Astrocyte (in vitro differentiated cells and primary cell): ENCODE measurements at places on chromosomes 1 and 21.

- peak; percentile 44 for DNase-seq
- no peaks in the 10 kb centered on the region for H3K27me3 ChIP-seq
- H3K27ac ChIP-seq, result peak overlapping the region; percentile 77
- peaks cover 15% of the 10 kb centered on the region for H3K4me1 ChIP-seq
- H3K4me3 ChIP-seq, result peak overlapping the region; percentile 85
These were observed 868 bp downstream of the ZBTB40 start for GRCh38 chr1:22452481-22452957.

GRCh38 chr1:218925777-218926176, 247.9 kb upstream of the LYPLAL1 start:
- DNase-seq, result no peak
- no peaks in the 10 kb centered on the region for H3K4me1 ChIP-seq
- no peaks in the 10 kb centered on the region for H3K36me3 ChIP-seq
- no peak overlapping the region for H3K4me3 ChIP-seq
- no peaks in the 10 kb centered on the region for H3K27me3 ChIP-seq
- H3K27ac ChIP-seq, result no peak overlapping the region

DNA sequence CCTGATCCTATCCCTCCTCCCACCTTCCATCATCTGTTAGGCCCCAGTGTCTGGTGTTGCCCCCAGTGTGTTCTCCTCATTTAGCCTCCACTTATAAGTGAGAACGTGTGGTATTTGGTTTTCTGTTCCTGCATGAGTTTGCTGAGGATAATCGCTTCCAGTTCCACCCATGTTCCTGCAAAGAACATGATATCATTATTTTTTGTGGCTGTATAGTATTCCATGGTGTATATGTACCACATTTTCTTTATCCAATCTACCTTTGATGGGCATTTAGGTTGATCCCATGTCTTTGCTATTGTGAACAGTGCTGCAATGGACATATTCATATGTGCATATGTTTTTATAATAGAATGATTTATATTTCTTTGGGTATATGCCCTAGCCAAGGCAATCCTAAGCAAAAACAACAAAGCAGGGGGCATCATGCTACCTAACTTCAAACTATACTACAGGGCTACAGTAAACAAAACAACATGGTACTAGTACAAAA, 142.9 kb downstream of the TNFSF18 start:
- peaks cover 58% of the 10 kb centered on the region for H3K4me1 ChIP-seq
- DNase-seq, result no peak
- peak overlapping the region; percentile 86 for H3K27ac ChIP-seq
- H3K36me3 ChIP-seq, result no peaks in the 10 kb centered on the region
- H3K4me3 ChIP-seq, result no peak overlapping the region

DNA sequence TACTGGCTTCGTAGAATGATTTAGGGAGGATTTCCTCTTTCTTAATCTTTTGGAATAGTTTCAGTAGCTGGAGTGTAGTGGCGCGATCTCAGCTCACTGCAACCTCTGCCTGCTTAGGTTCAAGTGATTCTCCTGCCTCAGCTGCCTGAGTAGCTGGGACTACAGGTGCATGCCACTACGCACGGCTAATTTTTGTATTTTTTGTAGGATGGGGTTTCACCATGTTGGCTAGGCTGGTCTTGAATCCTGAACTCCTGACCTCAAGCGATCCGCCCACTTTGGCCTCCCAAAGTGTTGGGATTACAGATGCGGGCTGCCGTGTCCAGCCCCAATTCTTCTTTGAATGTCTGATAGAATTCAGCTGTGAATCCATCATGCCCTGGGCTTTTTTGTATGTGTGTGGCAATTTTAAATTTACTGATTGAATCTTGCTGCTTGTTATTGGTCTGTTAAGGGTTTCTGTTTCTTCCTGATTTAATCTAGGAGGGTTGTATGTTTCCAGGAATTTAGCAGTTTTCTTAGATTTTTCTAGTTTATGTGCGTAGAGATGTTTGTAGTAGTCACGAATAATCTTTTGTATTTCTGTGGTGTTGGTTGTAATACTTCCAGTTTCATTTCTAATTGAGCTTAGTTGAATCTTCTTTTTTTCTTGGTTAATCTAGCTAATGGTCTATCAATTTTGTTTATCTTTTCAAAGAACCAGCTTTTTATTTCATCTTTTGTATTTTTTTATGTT, 15.3 kb downstream of the MAN1C1 start:
- H3K36me3 ChIP-seq, result no peaks in the 10 kb centered on the region
- H3K4me1 ChIP-seq, result no peaks in the 10 kb centered on the region
- no peak overlapping the region for H3K27ac ChIP-seq
- no peaks in the 10 kb centered on the region for H3K27me3 ChIP-seq
- no peak for DNase-seq
- no peak overlapping the region for H3K4me3 ChIP-seq

DNA sequence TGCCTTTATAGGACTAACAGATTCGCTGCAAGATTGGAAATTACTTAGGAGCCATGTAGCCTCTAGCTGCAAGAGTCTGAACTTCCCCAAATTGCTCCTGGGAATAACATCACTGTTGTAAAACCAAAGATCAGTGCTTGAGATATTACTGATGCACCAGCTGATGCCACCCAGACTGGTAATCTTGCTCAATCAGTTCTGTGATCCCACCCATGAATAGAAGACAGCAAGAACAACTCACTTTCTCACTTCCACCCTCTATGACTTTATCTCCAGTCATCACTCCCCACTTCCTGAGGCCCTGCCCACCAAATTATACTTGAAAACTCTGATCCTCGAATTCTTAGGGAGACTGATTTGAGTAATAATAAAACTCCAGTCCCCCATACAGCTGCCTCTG, 1011.1 kb downstream of the PLA2G4A start:
- no peak overlapping the region for H3K27ac ChIP-seq
- H3K4me1 ChIP-seq, result no peaks in the 10 kb centered on the region
- no peak overlapping the region for H3K4me3 ChIP-seq
- H3K27me3 ChIP-seq, result no peaks in the 10 kb centered on the region
- H3K36me3 ChIP-seq, result no peaks in the 10 kb centered on the region

DNA sequence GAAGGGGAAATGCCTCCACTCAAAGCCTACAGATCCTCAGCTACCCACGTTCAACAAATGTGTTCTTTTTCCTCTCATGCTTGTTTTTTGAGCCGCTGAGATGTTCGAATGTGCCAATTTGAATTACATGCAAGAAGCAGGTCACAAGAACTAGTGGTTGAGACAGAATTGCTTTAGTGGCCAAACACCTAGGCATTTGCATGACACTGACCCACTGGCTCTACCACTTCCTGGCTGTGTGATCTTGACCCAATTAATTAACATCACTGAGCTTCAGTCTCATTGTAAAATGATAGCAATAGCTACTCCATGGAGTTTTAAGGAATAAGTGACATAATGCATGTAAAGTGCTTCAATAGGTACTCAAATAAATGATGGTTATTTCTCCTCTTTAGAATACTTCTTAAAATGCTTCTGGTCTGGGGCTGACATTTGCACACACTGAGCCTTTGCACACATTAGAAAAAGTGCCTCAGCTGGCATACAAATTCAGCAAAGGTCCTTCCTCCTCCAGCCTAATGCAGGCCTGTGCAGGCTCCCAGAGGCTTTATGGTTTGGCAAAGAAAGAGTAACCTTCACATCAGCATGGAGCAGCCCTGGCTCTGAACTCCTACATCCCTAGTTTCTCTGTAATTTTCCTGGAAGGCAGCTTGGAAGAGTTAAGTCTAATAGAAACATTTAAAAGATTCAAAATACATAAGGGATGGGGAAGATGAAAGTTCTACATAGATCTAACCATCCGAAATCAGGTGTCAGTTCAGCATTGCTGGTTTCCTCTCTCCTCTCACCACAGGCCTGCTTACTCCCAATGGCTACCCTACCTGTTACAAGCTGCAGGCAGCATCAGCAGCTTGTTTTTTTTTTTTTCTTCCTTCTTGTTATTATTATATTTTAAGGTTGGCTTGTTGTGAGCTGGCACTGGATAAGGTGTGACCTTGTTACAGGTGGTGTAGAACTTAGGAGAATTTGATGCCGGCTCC, 107.4 kb downstream of the TBX19 start:
- no peaks in the 10 kb centered on the region for H3K4me1 ChIP-seq
- no peak overlapping the region for H3K4me3 ChIP-seq
- H3K27ac ChIP-seq, result no peak overlapping the region
- DNase-seq, result no peak
- no peaks in the 10 kb centered on the region for H3K27me3 ChIP-seq

- no peak overlapping the region for H3K4me3 ChIP-seq
- no peaks in the 10 kb centered on the region for H3K27me3 ChIP-seq
- no peak overlapping the region for H3K27ac ChIP-seq
- H3K36me3 ChIP-seq, result no peaks in the 10 kb centered on the region
- DNase-seq, result peak; percentile 71
- peaks cover 21% of the 10 kb centered on the region for H3K4me1 ChIP-seq
These were observed 66.9 kb downstream of the PRDM2 start for GRCh38 chr1:13766592-13767564.

DNA sequence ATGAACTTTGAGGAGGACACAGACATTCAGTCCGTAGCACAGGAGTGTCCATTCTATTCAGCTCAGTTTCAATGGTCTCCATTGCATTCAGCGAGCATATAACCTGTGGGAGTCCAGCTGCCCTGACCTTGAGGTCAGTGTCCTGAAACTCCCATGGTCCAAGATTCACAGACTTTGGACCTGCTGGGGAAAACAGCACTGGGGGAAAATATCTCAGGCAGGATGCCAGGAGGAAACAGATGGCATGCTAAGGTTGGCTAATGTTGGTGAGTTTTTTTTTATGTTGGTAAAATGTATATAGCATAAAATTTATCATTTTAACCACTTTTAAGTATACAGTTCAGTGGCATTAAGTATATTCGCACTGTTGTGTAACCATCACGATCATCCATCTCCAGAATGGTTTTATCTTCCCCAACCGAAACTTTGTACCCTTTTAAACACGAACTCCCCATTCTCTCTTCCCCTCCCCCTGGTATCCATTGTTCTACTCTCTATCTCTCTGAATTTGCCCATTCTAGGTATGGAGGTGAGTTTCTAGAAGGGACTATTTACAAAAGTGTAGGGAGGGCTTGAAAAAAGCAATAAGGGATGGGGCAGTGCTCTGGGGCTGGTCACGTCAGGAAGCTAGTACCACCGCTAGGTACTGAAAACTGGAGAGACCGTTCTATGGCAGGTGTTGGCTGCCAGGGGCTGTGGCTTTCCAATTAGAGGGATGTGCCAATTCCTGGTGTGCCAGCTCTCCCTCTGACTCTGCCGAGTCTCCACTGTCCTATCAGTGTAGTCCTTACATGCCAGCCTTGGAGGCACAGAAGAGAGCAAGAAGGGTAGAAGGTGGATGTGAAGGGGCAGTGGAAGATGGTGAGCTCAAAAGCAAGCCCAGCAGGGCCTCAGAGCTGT, 85.3 kb downstream of the FOXD2 start:
- H3K4me3 ChIP-seq, result no peak overlapping the region
- peaks cover 3% of the 10 kb centered on the region for H3K4me1 ChIP-seq
- H3K36me3 ChIP-seq, result no peaks in the 10 kb centered on the region
- H3K27me3 ChIP-seq, result peaks cover 7% of the 10 kb centered on the region
- no peak for DNase-seq

DNA sequence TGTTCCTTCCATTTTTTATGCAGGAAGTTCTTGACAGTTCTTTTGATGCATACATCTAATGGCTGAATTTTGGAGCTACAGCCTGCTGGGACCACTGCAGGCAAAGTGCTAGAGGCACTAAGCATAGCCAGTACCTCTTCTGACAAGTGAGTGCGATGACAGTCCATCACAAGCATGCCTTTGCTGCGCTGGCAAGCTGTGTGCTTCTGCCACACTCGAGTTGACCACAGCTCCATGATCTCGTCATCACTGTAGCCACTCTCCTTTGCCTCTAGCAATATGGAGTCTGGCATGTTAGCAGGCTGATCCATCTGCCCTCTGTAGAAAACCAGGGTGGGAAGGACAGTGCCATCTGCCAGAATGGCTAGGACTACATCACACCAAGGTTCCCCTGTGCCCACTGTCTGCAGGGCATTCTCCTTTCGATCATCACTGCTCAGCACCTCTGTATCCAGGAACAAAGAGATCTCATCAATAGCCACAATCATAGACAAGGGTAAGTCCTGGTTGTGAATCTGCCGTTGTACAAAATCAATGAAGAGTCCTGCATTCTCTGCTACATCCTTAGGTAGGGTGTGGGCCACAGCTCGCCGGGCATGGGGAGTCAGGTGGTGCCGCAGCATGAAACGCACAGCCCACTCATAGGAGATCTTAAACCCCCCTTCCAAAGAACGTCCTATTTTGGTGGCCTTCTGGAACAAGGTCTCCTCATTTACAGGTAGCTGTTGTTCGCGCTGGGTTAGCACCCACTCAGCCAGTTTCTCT, 6.0 kb downstream of the PSMB4 start:
- no peak overlapping the region for H3K27ac ChIP-seq
- H3K4me3 ChIP-seq, result no peak overlapping the region
- DNase-seq, result no peak
- H3K36me3 ChIP-seq, result peaks cover 74% of the 10 kb centered on the region

DNA sequence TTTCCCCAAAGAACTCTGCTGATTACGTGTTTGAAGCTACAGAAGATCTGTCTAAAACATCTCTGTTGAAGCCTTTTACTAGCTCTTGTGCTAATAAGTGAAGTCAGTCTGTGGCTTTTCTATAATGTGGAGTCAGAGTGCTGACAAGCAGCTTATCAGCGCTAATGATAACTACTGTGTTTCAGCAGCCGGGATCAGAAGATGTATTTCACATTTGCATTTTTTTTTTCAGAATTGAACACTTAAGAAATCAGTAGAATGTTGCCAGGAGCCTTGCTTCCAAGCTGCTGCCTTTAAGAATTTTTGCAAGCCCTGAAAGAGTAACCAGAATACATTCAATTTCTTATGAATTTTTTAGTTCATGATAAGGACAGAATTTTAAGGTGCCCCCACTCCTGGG, 519.4 kb upstream of the NR5A2 start:
- no peaks in the 10 kb centered on the region for H3K36me3 ChIP-seq
- H3K4me3 ChIP-seq, result no peak overlapping the region
- H3K27ac ChIP-seq, result no peak overlapping the region

GRCh38 chr1:206427291-206427690, 43.0 kb upstream of the IKBKE start:
- no peak overlapping the region for H3K4me3 ChIP-seq
- no peak overlapping the region for H3K27ac ChIP-seq
- H3K4me1 ChIP-seq, result peaks cover 15% of the 10 kb centered on the region

DNA sequence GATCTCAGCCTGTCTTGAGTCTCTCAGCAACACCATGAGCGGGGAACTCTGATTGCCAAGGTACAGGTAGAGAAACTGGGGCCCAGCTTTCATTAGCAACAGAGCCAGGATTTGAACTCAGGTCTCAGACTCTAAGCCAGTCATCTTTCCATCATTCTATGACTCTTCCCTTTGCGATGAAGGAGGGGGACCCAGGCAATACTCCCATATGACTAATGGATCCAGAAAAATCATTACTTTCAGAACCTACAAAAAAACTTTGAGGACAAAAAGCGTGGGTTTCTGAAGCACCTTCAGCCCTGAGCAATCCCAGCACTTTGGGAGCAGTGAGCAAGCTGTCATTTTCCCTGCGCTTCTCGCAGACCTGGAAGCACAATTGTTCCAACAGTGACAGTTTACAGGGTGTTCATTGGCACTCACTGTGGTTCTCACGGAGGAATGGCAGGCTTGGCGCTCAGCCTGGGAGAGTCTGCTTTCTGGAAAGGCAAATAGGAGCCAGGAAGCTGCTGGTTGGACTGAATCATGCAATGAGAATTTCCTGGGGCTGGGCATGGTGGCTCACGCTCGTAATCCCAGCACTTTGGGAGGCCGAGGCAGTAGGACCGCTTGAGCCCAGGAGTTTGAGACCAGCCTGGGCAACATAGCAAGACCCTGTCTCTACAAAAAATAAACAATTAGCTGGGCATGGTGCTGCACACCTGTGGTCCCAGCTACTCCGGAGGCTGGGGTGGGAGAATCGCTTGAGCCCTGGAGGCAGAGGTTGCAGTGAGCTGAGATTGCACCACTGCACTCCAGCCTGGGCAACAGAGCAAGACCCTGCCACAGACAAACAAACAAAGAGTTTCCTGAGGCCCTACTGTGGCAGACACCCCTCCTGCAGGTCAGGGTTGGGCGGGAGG, 40.1 kb downstream of the SLC2A7 start:
- peak; percentile 96 for DNase-seq
- peaks cover 7% of the 10 kb centered on the region for H3K4me1 ChIP-seq
- no peaks in the 10 kb centered on the region for H3K36me3 ChIP-seq
- H3K27ac ChIP-seq, result peak overlapping the region; percentile 88
- H3K27me3 ChIP-seq, result no peaks in the 10 kb centered on the region
